ENCODE measurements at places on chromosomes 1 and 21.

DNA sequence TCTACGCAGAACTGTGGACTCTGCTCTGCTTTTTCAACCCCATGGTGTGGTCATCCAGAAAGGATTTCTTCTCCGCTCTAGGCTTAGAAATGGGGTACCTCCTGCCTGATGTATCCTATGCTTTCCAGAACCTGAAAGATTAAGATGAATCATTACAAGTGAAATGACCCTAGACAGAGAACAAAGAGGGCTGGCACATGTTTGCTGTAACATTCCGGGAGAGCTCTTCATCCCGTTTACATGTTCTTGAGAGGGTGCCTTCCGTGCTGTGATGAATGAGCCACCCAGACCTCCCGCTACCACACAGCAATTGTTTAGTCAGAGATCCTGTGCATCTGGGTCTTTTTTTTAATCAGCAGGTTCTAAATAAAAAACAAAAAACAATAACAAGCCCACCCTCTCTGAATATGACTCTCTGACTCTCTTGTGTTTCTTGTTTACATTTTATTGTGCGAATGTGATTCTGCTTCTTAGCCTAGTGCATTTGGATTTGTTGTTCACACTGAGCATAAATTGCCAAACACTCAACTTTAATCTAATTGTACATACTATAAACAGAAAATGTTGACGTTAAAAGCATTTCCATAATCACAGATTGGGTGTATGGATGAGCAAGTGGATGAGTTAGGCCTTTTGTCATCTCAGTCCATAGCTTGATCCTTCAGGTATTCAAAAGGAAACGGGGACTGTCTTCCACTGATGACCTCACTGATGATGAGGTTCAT, 87.1 kb downstream of the GPR88 start:
- no peak for DNase-seq

- DNase-seq: no peak
Observed at GRCh38 chr1:61975638-61976037, 219.0 kb upstream of the L1TD1 start.

DNA sequence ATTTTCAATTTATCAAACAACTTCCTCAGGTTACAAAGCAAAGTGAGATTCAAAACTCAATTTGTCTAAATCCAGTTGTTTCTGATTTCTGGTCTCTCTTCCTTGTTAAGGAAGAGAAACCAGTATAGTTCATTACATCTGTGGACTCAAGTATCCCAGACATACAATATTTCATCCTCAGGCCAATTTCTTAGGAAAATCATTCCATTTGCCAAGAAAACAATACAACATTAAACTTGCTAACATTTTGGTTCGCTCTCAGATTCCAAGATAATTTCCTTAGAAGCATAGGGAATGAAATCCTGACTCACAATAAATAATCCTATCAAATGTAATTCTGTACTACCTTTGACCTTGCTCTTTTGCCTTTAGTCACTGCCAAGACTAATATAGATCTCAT, 11.2 kb upstream of the TTLL7 start:
- no peak for DNase-seq

DNA sequence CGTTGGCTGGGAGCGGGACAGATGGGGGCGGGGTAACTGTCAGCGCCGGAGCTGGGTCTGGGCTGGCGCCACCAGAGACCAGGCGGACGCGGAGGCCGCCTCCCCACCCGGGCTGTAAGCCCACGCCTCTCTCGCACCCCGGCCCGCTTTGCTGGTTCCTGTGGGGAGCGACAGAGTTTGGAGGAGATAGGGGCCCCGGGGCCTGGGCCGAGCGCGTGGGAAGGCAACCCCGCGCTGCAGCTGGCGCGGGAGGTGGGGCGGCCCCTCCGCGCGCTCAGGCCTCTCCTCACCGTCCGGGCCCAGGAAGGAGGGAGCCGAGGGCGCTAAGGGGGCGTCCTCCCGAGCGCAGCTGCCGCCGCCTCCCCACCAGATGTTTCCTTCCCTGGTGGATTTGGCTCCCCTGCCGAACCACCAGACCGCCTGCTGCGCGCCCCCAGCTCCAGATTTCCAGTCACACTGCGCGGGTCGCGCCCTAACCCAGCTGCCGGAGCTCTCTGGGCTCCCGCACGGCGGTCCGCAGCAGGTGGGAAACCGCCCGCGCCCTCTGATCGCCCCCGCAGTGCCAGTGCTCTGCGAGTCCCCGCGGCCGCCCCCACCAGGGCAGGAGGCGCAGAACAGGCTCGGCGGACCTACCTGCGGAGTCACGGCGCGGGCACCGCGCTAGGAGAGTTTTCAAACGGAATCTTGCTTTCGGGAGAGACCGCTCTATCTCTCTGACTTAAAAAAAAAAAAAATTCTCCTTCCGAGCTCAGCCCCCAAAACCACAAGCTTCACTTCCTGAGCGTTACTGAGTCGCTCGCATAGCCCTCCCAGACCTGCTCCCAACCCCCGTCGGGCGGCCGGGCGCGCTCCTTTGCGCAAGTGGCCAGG, 1.1 kb downstream of the GFI1 start:
- no peak for DNase-seq

DNA sequence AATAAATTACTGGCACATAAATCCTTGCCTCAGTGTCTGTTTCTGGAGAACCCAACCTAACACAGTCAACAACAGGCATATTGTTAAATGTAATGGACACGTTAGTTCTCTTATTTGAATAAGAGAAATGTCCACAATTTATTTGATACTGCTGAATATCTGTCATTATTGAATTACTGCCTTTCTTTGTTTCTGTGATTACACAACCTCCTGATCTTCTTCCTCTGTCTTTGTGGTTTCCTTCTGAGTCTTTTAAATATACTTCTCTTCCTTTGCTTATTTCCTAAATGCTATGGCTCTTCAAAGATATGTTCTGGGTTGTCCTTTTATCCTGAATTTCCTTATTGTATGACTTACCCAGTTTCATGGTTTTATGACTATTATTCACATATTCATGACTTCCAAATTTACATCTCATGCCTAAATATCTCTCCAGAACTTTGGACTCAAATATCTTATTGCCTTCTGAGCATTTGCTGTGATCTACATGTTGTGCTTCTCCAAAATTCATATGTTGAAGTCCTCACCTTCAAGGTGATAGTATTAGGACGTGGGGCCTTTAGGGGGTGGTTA, 39.9 kb downstream of the MSH4 start:
- no peak for DNase-seq

GRCh38 chr1:85330214-85330631, 53.8 kb upstream of the BCL10 start:
- no peak for DNase-seq

- DNase-seq: no peak
Observed at GRCh38 chr1:246220495-246221065, 286.5 kb downstream of the SMYD3 start.

GRCh38 chr1:183837062-183837461, 32.1 kb downstream of the RGL1 start:
- DNase-seq: no peak

DNA sequence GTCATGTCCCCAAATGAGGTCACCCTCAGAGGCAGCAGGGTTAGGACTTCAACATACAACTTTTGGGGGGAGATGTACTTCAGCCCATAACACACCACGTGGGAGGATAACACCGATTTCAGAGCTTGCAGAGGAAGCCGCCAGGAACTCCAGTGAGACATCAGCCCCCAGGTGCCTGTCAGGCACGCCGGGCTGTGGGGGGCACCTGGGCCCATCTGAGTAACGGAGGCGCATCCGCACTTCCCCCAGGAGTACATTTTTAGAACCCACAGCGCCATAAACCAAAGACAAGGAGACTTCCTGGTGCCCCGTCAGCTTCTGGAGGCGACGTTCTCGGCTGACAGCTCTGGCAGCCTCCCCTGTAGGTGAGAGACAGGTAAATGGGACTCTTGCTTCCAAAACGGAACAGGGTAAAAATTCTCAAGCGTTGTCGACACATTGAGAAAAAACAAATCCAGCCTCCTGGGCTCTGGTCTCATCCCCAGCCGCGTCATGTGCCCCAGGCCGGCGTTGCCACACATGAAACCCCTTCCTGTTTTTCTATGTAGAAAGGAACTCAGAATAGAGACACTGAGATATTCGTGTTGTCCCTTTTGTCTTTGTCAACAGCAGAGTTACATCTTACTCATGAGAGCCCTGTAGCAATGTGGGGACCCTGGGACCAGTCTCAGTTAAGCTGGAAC, 93.3 kb downstream of the PDE9A start:
- no peak for DNase-seq

GRCh38 chr1:184152434-184152898, 100.9 kb downstream of the TSEN15 start:
- DNase-seq: no peak

DNA sequence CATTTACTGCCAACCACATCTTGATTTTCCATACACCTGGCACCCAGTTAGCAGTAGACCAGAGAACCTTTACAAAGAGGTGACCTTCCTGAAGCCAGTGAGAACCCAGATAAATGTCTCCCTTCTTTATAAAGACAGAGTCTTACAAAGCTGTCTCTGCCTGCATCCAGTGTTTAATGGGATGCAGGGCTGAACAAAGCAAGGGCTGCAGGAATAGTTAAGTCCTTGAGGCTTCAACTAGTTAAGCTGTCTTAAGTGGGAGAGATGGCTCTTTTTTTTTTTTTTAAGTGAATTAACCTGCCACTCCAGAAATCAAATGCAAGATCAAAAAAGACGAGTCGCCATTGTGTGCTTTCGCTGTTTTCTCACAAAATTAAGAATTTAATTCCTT, 1.5 kb downstream of the AHCYL1 start:
- DNase-seq: no peak

Data from ovary (tissue), 10 donors.